ENCODE measurements at places on chromosomes 3 and 15. TPM values are rescaled to one million over a fixed set of nuclear protein-coding genes. Genes with fewer than 3 reads are reported as not detected.

DNA sequence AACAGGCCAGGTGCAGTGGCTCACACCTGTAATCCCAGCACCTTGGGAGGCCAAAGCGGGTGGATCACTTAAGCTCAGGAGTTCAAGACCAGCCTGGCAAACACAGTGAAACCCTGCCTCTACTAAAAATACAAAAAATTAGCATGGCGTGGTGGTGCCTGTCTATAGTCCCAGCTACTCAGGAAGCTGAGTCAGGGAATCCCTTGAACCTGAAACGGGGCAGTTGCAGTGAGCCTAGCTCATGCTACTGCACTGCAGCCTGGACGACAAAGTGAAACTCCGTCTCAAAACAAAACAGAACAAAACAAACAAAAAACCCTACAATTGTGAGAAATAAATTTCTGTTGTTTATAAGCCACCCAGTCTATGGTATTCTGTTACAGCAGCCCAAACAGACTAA, 94.7 kb downstream of the PIK3CB start:
- DNase-seq, result no peak

The LRTM1 gene
- polyA plus RNA-seq, result 114 TPM

GRCh38 chr3:179074656-179075055, 3.0 kb upstream of the ZMAT3 start:
- DNase-seq, result no peak

The SLCO2A1 gene
- 1.8 TPM for polyA plus RNA-seq

DNA sequence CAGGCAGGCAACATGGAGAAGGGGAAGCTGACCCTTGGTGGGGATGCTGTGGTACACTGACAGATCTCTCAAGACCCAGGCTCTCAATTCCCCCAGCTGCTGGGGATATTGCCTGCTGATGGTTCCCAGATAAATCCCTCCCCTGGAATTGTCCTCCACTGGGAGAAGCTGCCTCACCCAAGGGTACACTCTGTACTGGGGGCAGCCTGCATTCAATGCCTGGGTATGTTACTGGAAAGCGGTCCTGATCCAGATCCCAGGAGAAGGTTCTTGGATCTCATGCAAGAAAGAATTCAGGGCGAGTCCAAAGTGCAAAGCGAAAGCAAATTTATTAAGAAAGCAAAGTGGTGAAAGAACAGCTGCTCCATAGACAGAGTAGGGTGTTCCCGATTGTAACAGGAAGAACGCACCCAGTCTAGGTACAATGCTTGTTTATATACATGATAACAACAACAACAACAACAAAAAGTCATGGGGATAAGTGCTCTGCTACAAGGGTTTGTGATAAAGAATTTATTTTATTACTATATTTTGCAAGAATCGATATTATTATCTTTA, 591.5 kb upstream of the ADAMTS9 start:
- no peak for DNase-seq

GRCh38 chr15:72511536-72511935, 37.4 kb downstream of the ARIH1 start:
- no peak for DNase-seq

The ZNF592 gene
- 22.2 TPM for polyA plus RNA-seq

The STRC gene
- polyA plus RNA-seq, result 0.90 TPM

DNA sequence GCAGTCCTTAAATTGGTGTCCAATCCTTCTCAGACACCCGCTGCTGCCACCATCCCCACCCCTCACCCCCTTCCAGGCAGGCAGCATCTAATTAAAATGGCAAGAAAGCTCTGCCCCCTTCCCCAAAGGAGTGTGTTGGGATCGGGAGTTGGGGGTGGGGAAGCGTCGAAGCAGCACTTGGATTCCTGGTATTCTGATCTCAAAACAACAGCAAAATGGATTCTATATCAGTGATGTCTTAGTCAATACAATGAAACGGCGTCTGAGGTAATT, 1.4 kb downstream of the TNIK start:
- no peak for DNase-seq

GRCh38 chr3:81884791-81885190, 123.3 kb upstream of the GBE1 start:
- no peak for DNase-seq

The KBTBD13 gene
- 2.0 TPM for polyA plus RNA-seq

The EFL1 gene
- 11.7 TPM for polyA plus RNA-seq

The CMTM8 gene
- polyA plus RNA-seq, result 1.0 TPM

- no peak for DNase-seq
Observed at GRCh38 chr3:132160198-132160597, 125.4 kb upstream of the CPNE4 start.

GRCh38 chr3:12420393-12420792, 63.9 kb upstream of the TSEN2 start:
- DNase-seq, result no peak

DNA sequence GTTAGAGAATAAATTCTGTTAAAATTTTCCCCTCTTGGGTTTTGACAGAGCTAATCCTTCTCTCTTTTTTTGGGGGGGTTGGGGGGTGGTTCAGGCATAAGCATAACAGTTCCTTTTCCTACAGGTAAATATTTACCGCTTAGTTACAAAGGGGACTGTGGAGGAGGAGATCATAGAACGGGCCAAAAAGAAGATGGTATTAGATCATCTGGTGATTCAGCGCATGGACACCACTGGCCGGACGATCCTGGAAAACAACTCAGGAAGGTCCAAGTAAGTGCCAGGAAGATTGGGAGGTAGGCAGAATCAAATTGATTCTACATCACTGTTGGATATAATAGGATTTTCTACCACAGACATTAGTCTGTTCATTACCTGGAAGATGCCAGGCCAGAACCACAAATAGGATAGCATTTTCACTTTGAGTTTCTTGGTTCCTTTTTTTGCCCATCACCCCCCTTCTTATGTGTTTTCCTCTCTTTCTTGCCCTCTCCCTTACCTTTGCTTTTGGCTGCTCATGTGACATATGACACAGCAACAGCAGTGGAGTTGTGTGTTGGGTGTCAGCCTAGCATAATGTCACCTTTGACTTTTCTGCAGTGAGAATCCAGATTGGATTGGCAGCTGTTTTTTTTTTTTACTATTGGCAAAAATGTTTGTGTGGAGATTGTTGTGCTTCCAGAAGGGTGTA, 79.0 kb downstream of the CHD2 start:
- no peak for DNase-seq

DNA sequence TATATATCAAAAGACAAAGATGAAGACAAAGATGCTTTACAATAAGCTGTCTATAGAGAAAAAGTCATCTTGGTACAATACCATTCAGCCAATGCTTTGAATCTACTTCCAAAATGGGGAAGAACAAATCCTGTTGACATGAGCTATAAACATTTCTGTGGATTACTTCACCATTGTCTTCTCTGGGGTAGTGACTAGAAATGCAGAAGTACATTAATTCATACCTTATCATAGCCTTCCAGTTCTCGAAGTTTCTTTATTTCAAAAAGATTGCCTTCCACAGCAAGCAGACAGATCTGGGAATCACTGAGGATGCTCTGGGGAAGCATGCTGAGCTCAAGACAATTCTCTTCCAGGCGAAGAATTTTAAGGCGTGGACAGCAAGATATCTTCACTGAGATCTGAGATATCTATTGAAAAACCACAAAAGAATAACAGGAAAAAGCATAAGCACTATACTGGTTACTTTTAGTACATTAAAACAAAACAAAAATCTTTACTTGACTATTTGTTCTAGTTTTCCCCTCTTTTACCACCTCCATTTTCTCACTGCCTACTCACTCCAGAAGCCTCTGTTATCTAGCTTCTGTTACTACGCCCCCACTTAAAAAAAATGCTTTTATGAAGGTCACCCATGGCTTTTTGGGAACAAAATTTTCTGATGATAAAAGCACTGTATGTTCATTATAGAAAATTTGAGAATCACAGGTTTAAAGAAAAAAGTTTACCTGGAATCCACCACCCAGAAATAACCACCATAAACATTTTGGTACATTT, 3.6 kb downstream of the LRRC57 start:
- DNase-seq, result no peak

Measured in forelimb muscle (tissue), 1 donor.